Testis (tissue), 5 donors: ENCODE measurements at places on chromosomes 16 and 17. TPM values are rescaled to one million over a fixed set of nuclear protein-coding genes. Genes with fewer than 3 reads are reported as not detected.
A peak's percentile ranks its signal among the peaks of the same experiment; 100 is the strongest.

- no peak overlapping the region for H3K4me3 ChIP-seq
- H3K27ac ChIP-seq: no peak overlapping the region
- H3K36me3 ChIP-seq: no peaks in the 10 kb centered on the region
These were observed 3.9 kb downstream of the ZNF750 start for GRCh38 chr17:82835766-82836512.

DNA sequence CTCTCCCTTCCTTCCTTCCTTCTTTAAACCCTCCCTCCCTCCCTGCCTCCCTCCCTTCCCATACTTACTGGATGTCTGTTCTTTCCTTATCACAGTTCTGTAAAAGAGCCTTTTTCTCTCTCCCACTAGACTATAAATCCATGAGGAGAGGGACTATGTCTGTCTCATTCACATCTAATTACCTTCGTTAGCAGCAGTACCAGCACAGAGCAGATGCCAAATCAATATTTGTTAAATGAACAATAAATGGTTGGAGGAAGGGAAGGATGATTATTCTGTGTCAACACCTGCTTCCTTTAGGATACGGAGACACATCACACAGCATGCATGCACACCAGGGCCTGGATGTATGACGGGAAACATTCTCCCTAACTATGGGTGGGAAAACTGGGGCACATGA, 94.2 kb downstream of the DNAH3 start:
- no peaks in the 10 kb centered on the region for H3K36me3 ChIP-seq
- no peak for DNase-seq
- H3K4me1 ChIP-seq: no peaks in the 10 kb centered on the region
- no peak overlapping the region for H3K27ac ChIP-seq

TRIM16 gene
- total RNA-seq: 38.3 TPM

RAB26 gene
- 3.6 TPM for total RNA-seq

DNA sequence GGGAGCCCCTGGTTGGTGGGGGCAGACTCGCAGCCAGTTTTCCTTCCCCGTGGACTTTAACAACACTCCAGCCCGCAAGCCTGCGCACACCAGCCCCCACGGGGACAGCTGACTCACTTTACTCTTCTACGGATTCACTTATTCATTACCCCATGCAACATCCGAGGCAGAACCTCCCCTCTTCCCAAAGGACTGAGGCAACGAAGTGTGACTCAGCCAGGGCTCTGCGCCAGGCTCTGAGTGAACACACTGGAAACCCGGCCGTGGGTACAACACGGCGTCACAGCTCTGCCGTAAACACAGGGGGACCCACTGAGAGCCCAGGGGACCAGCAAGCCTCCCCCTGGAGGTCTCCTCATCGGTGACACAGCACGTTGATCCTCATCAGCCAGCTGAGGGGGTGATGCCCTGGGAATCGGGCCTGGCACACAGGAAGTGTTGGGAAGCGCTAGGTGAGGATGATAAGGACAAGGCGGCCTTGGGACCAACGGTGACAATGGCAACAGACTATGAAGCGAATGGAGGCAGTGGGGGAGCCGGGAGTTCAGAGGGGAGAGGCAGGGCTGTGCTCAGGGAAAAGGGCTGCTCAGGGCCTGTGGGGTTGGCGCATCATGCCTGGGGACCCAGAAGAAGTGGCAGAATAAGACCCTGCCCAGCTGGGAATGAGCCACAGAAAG, 14.6 kb downstream of the COTL1 start:
- H3K27me3 ChIP-seq: no peaks in the 10 kb centered on the region
- no peaks in the 10 kb centered on the region for H3K36me3 ChIP-seq
- H3K4me1 ChIP-seq: peaks cover 7% of the 10 kb centered on the region
- peak; percentile 44 for DNase-seq
- H3K27ac ChIP-seq: no peak overlapping the region
- H3K4me3 ChIP-seq: no peak overlapping the region

SLC6A2 gene
- 3.5 TPM for total RNA-seq

GNG13 gene
- not detected for total RNA-seq

CA7 gene
- total RNA-seq: 1.4 TPM

TMEM208 gene
- 66.8 TPM for total RNA-seq

USH1G gene
- 2.1 TPM for total RNA-seq

- H3K4me3 ChIP-seq: no peak overlapping the region
- H3K27me3 ChIP-seq: no peaks in the 10 kb centered on the region
- no peaks in the 10 kb centered on the region for H3K4me1 ChIP-seq
- no peak for DNase-seq
- H3K27ac ChIP-seq: no peak overlapping the region
These were observed 85.7 kb downstream of the TIMM22 start for GRCh38 chr17:1082579-1082978.

- peaks cover 5% of the 10 kb centered on the region for H3K4me1 ChIP-seq
- DNase-seq: no peak
- no peaks in the 10 kb centered on the region for H3K27me3 ChIP-seq
- no peaks in the 10 kb centered on the region for H3K36me3 ChIP-seq
- no peak overlapping the region for H3K27ac ChIP-seq
These were observed 121.2 kb upstream of the CHMP6 start for GRCh38 chr17:80870401-80870800.

GRCh38 chr17:78458091-78458490, 79.6 kb downstream of the PGS1 start:
- no peaks in the 10 kb centered on the region for H3K4me1 ChIP-seq
- no peak for DNase-seq
- no peaks in the 10 kb centered on the region for H3K27me3 ChIP-seq
- H3K4me3 ChIP-seq: no peak overlapping the region
- H3K36me3 ChIP-seq: no peaks in the 10 kb centered on the region
- H3K27ac ChIP-seq: no peak overlapping the region

- no peaks in the 10 kb centered on the region for H3K27me3 ChIP-seq
- no peak overlapping the region for H3K4me3 ChIP-seq
- no peak for DNase-seq
- H3K4me1 ChIP-seq: no peaks in the 10 kb centered on the region
These were observed 38.0 kb downstream of the FZD2 start for GRCh38 chr17:44595216-44595775.

EFNB3 gene
- total RNA-seq: 0.93 TPM
